PC-3 (cell line): ENCODE measurements at places on chromosomes 7 and 10.

DNA sequence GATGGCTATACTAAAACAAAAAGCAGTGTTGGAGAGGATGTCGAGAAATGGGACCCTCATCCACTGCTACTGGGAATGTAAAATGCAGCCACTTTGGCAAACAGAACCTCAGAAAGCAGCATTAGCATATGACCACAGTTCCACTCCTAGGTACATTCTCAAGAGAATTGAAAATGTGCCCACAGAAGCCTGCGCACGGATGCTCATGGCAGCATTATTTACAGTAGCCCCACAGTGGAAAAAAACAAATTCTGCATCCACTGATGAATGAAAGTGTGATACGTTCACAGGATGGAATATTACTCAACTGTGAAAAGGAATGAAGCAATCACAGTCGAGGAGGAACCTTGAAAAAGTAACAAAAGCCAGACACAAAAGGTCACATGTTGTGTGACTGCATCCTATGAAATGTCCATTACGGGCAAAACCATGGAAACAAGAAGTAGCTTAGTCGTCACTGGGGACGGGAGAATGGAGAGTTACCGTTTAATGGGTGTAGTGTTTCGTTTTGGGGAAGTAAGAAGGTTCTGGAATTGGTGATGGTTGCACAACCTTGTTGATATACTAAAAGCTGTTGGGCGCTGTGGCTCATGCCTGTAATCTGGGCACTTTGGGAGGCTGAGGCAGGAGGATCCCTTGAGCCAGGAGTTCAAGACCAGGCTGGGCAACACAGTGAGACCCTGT is 2.5 kb upstream of the UPK3B start:
- no peak for DNase-seq

GRCh38 chr7:6709808-6710207 is 3.1 kb upstream of the ZNF12 start:
- no peak for DNase-seq

GRCh38 chr10:102408728-102409603 is 9.6 kb downstream of the PSD start:
- DNase-seq = no peak

DNA sequence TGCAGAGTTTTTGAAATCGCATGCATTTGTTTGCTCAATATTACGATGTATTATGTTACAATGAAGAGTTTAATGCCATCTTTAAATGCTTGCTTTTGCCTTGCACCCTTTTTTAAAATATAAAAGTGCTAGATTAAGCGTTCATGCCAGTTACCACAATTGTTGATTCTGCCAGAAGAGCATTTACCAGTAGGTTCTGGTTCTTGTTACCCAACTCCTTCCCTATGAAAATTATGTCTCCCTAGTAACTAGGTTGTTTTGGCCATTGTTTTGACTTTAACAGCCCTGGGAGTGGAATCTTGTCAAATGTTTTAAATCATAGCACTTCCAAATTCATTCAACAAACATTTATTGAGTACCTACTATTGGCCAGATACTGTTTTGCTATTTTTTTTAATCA is 32.8 kb upstream of the CDK14 start:
- no peak for DNase-seq

GRCh38 chr7:157630301-157630853 is 293.6 kb downstream of the DNAJB6 start:
- DNase-seq = no peak

GRCh38 chr7:120550494-120551048 is 277.6 kb downstream of the KCND2 start:
- peak; percentile 14 for DNase-seq

- DNase-seq = no peak
Observed at GRCh38 chr7:103121641-103122040, 27.3 kb downstream of the NAPEPLD start.

- no peak for DNase-seq
Observed at GRCh38 chr10:44307691-44308090, 77.2 kb downstream of the CXCL12 start.

- DNase-seq = peak; percentile 91
Observed at GRCh38 chr10:75408911-75409885, 7.6 kb upstream of the ZNF503 start.

GRCh38 chr7:149016876-149017275 is 11.4 kb downstream of the PDIA4 start:
- DNase-seq = no peak

DNA sequence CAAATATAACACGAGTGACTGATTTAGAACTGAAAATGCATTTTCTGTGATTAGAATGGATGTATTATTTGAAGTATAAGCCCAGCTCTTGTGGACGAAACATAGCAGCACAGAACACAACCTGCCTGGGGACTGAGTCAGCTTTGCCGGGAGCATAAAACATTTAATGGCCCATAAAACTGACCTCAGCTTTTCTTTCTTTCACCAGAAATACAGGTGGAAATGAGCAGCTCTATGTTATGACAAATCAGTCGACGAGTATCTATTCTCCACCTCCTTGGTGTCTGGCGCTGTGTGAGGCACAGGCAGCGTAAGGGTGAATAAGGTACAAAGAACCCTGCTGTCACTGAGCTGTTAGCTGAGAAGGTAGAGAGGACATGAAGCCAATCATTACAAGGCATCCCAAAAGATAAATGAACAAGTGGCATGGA is 471.6 kb upstream of the AKR1E2 start:
- DNase-seq = peak; percentile 84

- DNase-seq = peak; percentile 51
Observed at GRCh38 chr7:94400643-94401427, 6.1 kb downstream of the COL1A2 start.

DNA sequence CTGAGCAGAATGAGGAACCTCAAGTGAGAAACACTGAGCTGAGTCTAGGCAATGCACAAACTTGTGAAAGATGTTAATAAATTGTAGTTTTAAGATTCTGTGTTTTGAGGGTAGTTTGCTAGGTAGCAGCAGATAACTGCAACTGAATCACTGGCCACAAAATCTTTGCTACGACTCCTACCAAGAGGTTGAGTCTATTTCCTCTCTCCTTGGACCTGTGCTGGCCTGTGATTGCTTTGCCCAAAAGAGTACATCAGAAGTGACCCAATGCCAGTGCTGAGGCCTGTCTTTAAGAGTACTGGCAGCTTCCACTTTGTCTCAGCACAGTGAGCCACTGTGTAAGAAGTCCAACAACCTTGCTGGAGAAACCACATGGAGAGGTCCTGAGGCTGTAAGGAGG is 11.9 kb upstream of the TSPAN13 start:
- DNase-seq = no peak

- no peak for DNase-seq
Observed at GRCh38 chr10:113061054-113061430, 111.0 kb downstream of the TCF7L2 start.

DNA sequence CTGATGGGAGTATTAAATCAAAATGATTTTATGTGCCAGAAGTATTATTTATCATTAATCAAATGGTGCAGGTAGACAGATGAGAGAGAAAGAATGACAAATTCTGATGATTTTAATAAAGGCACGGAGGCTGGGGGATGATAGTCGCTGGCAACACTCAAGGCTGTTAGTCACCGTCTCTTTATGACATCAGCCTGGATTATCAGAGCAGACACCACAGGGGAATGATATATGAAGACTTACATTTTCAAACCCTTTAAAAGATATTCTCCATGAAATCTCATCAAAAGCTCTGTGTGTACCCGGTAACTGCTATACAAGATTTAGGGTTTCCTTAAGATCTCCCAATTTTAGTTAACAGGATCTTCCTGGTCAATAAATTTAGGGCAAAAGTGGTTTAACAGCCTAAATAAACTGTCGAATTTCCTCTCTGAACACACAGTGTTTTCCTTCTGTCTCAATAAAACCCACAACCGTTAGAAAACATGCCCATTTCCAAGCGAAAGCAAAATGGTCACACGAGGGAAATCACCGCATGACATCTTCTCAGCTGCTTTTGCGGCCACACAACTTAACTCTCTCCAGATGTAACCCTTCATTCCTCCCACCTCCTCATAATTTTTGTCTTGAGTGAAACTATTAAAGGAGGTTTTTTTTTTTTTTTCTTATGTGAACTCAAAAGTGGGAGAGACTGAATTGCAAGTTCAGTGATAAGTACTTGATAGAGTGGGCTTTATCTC is 133.2 kb upstream of the FAM171A1 start:
- no peak for DNase-seq

DNA sequence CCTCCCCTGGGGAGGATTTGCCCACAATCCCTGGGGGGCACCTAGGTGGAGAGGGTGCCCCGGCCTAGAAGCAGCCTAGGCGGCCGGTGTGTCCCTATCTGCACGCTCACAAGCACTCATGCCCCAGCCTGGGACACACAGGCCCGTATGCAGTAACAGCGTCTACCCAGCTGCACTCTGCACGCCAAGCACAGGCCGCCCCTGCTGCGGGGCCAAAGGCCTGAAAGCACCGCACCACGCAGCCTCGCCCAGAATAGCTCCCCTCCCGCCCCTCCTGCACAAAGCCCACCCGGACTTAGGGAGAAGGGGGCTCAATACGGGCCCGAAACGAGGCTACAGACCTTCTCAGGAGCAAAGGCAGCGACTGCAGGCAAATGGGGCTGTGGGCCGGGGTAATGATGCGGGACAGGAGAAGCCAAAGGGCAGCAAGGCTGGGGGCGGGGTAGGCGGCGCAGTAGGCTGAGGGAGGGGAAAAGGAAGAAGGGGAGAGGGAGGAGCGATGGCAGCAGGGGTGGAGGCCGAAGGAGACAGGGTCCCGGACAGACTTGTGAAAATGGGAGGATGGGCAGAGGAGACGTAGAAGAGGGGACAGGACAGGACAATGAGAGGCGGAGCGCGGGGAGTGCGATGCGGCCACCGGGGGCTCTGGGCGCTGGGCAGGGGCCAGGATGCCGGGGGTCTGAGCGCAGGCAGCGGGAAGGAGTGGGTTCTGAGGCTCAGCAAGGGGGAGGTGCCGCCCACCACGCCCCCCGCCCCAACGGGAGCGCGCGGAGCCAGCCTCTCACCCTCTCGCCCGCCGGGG is 544 bp downstream of the GPRIN2 start:
- DNase-seq = no peak

DNA sequence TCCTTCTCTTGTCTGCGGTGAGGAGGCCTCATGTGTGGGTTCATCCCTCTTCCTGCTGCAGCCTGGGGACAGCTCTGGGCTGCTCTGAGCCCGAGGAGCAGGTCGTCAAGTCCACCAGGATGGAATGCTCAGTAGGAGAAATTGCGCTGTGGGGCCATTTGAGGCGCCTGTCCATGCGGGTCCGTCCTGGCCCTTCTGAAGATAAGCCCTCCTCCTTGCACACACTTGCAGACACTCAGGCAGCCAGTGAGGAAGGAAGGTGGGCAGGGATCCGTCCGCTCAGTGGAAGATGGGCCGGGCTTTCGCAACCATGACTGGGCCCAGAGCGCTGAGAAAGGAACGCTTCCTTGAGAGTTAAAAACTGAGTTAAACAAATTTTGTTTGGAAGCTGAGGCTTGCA is 356.8 kb downstream of the GLRX3 start:
- DNase-seq = no peak

- no peak for DNase-seq
Observed at GRCh38 chr7:91812388-91812787, 68.1 kb downstream of the MTERF1 start.

DNA sequence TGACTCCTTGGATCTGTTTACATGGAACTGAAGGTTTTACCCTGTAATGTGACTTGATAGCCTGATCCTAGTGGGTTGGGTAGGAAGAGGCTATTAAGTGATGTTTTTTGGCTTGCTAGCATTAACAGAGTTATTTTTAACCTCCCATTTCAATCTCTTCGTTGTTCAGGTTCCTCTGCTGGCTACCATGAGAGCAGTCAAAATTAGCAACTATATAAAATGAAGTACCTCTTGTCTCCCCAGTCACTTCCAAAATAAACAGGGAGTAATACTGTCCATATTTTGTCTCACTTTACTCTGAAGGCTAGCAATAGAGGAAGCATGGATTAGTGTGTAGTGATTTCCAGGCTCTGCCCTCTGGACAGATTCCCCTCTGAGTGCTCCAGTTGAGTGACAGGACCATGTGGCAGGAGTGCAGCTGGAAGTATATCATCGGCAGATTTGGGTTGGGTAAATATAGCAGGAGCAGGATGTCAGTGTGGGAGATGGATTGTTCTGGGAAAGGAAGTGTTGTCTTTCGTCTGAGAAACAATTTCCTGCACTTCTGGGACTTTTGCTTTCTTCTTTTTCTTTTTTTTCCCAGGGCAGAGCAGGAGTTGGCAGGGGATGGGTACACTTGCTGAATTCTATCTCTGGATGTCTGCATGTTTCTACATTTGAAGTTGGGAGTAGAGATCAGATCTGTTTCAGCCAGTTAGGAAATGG is 35.2 kb downstream of the GBF1 start:
- no peak for DNase-seq
